Fibroblast of upper back skin (primary cell): ENCODE measurements at places on chromosomes 11 and 22.

GRCh38 chr11:12599408-12600143 lies 74.6 kb upstream of the TEAD1 start:
- no peak for DNase-seq

GRCh38 chr11:35321532-35322317 lies 97.6 kb downstream of the SLC1A2 start:
- DNase-seq, result peak; percentile 93

DNA sequence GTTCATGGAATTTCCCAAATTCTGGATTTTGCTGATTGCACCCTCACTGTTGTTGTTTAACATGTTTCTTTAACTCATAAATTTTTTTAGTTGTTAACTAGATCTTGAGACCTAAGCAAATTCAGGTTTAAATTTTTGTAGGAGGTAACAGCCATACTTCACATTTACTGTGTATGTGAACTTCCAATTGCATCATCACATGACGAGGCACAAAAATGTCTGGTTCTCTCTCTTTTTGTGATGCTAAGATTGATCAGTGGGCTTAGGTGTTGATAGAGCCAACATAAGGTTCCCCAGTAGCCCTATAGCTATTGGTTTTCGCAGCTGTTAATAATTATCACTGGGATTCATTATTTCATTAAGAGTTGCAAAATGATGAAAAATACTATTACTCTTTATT lies 277.5 kb downstream of the TMEM135 start:
- no peak for DNase-seq

GRCh38 chr11:19994672-19995071 lies 165.6 kb downstream of the DBX1 start:
- no peak for DNase-seq

- DNase-seq, result peak; percentile 53
Observed at GRCh38 chr11:76313913-76314740, 66.8 kb downstream of the THAP12 start.

- no peak for DNase-seq
Observed at GRCh38 chr11:3220101-3220500, 1.5 kb upstream of the MRGPRG start.

DNA sequence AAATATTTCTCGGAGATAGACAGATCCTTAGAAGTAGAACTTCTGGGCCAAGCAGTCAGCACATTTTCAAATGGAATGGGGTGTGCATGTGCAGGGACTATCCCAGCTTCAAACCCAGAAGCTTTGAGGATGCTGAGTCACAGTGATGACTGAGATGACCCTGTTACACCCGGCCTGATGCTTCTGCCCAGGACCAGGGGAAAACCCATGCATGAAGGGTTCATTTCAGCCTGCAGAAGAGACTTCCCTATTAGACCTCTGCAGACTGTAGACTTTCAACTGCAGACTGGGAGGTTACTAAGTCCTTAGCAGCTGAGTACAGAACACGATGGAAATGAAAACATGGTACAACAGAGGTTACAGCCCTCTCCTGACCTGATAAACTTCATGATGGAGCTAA lies 3.6 kb upstream of the OR2AT4 start:
- no peak for DNase-seq

DNA sequence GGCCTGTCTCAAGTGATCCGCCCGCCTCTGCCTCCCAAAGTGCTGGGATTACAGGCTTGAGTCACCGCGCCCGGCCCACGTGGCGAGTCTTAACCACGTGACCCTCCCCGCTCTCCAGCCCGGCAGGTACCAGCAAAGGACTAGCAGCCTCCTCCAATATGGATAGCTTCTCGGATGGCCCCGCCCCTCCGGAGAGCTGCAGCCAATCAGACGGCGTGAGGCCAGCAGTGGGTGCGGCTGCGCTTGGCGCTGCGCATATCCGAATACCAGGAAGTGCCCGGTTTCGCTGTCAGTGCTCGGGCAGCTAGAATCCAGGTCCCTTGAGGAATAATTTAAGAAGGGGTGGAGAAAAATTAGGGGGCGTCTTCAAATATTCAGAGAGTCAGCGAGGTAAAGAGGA lies 14.7 kb upstream of the PISD start:
- DNase-seq, result peak; percentile 89

DNA sequence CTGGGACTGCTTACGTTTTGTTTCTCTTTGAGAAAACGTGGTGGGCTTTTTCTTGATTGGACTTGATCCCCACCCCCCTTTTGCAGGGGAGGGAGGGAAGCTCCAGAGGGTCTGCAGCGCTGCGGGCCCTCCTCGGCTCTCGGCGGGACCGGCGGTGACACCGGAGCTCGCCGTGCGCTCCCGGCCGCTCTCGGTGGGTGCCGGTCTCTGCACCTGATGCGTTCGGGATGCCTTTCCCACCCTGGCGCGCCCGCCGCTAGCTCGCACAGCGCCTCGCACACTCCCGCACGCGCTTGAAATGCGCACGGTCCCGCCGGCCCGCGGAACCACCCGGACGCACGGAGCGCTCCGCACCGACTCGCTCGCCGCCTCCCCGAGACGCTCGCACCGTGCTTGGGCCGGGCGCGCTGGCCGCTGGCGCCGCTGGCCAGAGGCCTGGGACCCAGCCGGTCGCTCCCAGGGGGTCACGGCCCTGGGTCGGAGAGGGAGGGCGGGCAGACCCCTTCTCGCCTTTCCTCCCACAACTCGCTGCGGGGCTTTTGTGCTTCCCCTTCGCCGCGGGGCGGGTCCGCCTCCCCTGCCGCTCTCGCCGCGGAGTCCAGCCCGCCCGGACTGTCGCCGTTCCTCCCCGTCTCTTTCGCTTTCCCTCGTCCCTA lies 1.0 kb downstream of the ZBTB16 start:
- DNase-seq, result no peak

DNA sequence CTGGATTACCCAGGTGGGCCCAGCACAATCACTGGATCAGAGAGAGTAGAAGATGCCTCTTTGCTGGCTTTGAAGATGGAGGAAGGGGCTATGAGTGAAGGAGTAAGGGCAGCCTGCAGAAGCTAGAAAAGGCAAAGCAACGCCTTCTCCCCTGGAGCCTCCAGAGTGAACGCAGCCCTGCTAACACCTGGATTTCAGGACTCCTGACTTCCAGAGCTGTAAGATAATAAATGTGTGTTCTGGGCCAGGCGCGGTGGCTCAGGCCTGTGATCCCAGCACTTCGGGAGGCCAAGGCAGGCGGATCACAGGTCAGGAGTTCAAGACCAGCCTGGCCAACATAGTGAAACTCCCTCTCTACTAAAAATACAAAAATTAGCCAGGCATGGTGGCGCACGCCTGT lies 102.4 kb downstream of the MORC2 start:
- no peak for DNase-seq
